Left ventricle myocardium superior (tissue), 1 donor: ENCODE measurements at places on chromosomes 7 and 10. TPM values are rescaled to one million over a fixed set of nuclear protein-coding genes. Genes with fewer than 3 reads are reported as not detected.

Gene VAX1
- not detected for total RNA-seq

Gene MALSU1
- 123 TPM for total RNA-seq

GRCh38 chr7:101795461-101795860 lies 22.0 kb upstream of the CUX1 start:
- DNase-seq, result no peak

GRCh38 chr10:16904639-16905061 lies 87.4 kb upstream of the RSU1 start:
- DNase-seq, result no peak

- no peak for DNase-seq
Observed at GRCh38 chr10:114879093-114879492, 57.5 kb downstream of the FHIP2A start.

GRCh38 chr10:74113546-74113945 lies 37.1 kb downstream of the AP3M1 start:
- DNase-seq, result no peak

- no peak for DNase-seq
Observed at GRCh38 chr10:33673839-33674415, 339.5 kb upstream of the NRP1 start.

DNA sequence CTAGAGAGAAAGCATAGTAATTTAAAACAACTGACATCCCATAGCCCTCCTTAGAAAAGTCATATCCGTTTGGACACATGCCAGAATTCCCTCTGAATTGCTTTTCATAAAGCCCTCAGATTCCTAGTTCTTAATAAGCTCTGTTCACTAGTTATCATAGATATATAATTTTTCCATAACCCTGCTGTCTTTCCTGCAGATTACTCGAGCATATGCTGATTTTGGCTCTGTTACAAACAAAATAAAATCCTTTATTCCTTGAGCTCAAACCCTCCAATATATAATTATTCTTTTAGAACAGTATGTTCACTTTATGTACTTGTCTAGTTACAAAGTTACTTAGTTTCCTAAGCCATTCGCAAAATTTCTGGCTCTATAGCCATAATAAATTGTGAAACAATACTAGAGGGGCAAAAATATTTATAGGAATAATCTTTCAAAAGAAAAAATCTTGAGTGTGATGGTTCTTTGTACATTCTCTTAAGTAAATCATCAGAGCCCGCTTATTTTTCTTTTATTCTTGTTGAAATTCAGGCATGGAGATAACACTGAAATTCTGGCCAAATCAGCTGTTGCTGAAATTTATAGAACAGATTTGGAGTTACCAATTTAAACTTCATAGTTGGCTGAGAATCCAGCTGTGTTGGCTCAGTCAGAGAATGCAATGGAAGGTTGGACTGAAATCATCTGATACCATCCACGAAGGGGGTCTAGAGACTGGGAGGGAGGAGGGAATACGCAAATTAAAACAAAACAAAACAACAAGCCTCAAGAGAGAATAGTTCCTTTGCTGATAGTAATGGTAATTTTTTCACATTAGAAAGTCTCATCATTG lies 146.1 kb upstream of the TMEM196 start:
- DNase-seq, result no peak

GRCh38 chr7:94655126-94655847 lies 646 bp downstream of the SGCE start:
- DNase-seq, result peak; percentile 54

DNA sequence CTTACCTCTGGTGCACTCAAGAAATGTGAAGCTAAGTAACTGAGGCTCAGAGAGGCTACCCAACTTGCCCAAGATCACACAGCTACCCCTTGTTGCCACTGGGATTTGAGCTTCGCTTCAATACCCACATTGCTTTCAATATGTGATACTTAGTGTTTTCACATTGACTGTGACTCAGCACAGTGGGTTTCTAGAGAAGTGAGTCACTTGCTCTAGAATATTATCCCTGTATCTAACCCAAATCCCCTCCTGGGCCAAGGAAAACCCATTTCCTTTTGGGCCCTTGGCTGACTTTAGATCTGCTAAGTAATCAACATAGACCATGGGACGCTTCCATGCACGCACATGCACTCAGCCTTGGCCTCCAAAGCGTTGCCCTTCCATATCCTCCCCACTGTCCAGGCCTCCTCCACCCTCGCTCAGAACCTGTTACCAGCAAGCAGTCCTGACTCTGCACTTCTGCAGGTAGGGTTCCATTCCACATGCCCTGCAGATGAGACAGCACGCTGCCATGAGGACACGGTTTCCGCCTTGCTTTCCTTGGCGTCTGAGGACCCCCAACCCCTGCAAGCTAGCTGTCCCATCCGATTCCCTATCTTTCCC lies 87.7 kb upstream of the CHST15 start:
- DNase-seq, result no peak

Gene AKAP9
- total RNA-seq, result 55.2 TPM

- no peak for DNase-seq
Observed at GRCh38 chr7:22386865-22387264, 29.9 kb upstream of the RAPGEF5 start.

DNA sequence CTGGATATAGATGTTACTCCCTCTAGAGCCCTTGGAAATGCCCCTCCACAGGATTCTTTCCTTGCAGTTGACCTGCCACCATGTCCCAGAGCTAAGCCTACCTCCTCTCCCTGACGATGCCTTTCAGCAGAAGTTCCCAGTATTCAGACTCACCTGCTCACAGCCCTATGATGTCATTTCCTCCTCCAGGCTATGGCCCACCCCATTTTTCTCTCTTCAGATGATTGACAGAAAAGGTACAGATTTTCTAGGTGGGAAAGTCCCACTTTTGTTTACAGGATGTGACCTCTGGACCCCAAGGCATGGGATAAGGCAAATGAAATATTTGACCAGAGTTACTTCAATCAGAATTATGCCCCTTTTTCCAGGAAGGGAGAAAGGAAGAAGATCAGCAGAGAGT lies 280.2 kb upstream of the PHYHIPL start:
- DNase-seq, result no peak

DNA sequence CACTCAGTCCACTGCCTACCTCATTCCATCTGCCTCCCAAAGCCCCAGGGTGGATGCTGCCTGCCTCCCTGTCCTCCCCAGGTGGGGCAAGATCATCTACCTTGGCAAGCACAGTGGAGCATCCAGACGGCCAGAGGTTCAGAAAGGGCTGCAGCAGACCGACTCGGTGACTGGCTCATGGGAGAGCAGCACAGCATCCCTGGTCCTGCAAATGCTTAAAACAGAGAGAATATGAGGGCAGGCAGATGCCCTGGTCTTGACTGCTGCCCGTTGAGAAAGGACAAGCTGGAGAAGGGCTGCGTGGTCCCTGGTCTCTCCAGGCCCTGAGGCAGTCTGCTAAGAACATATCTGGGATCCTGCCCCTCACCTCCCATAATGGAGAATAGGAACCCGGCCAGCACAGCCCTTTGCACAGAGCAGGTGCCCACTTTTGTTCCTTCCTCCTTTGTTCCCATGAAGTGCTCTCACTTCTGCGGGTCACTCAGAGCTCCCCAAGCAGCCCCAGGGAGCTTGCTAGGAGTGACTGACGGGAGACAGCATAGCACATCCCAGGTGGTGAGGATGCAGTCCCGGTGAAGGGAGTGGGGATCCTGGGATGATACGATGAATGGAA lies 1.4 kb downstream of the HPS1 start:
- no peak for DNase-seq

- peak; percentile 90 for DNase-seq
Observed at GRCh38 chr10:71748671-71749191, 24.6 kb downstream of the VSIR start.

Gene MYL10
- total RNA-seq, result not detected

GRCh38 chr10:113706623-113707022 lies 26.9 kb downstream of the CASP7 start:
- DNase-seq, result no peak

Gene SLC16A12
- 1.1 TPM for total RNA-seq

- no peak for DNase-seq
Observed at GRCh38 chr7:1450987-1451386, 8.3 kb downstream of the MICALL2 start.

GRCh38 chr7:5525271-5526099 lies 101.9 kb upstream of the TNRC18 start:
- DNase-seq, result no peak

Gene DNAJB12
- 25.9 TPM for total RNA-seq

DNA sequence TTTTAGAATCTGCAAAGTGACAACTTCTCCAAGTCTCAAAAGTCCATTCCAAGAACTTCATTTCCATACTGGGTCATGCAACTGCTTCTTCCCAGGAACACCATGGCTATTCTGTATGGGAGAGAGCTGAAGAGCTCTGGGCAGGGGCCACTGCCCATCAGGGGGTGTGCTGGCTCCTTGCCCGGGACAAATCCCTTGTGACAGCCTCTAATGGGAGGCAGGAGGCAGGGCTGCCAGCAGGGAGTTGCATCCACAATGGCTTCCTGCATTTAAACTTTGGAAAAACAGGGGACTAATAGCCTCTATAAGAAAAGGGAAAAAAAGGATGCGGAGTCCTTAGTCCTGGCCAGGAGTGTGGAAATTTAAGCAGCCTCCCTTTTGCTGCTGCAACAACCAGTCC lies 18.4 kb upstream of the FRMD4A start:
- DNase-seq, result no peak

Gene TSPAN33
- total RNA-seq, result 15.1 TPM

- no peak for DNase-seq
Observed at GRCh38 chr10:78520737-78521430, 487.2 kb downstream of the RPS24 start.

DNA sequence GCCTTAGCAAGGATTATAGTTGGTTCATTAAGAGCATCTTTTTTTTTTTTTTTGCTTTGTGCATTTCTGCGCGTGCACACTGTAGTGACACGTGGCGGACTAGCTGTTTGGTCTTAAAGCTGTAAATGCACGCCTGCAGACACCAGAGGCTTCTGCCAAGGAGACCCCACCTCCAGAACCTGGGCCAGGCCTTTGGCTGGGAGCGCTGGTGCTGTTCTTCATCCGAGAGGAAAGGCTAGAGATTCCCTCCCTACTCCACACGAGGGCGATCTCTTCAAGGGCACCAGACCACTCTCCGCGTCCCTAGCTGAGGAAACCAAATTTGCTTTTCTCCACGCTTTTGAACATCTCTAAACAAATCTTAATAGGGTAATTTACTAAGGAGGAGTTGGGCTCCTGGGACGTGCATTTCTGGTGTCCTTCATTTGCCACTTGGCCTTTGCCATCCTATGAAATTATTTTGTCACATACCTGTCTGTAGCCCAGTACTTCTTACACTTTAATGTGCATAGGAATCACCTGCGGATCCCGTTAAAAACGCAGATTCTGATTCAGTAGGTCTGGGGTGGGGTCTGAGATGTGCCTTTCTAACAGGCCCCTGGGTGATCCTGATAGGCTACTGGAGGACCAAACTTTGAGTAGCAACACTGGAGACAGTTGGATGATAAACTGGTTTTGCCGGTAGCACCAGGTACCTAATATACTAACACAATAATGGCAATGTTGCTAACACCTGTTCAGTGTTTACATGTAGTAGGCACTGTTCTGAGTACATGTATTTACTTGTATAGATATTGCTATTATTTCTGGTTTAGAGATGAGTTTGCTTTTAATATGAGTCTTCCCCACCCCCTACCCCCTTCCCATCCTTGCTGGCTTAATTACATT lies 1.3 kb upstream of the SLC26A5 start:
- DNase-seq, result no peak

Gene MMD2
- total RNA-seq, result not detected

GRCh38 chr10:53256623-53257022 lies 484.0 kb upstream of the MBL2 start:
- no peak for DNase-seq

- DNase-seq, result no peak
Observed at GRCh38 chr10:96366508-96366907, 7.7 kb upstream of the OPALIN start.

GRCh38 chr10:131944976-131945695 lies 36.6 kb downstream of the BNIP3 start:
- no peak for DNase-seq
